LoVo (cell line): ENCODE measurements at places on chromosomes 11 and 22.

- peak; percentile 73 for DNase-seq
Measured at GRCh38 chr11:108895579-108896480, 231.0 kb downstream of the DDX10 start.

GRCh38 chr11:114258696-114259095 lies 37.5 kb upstream of the NNMT start:
- DNase-seq = no peak

DNA sequence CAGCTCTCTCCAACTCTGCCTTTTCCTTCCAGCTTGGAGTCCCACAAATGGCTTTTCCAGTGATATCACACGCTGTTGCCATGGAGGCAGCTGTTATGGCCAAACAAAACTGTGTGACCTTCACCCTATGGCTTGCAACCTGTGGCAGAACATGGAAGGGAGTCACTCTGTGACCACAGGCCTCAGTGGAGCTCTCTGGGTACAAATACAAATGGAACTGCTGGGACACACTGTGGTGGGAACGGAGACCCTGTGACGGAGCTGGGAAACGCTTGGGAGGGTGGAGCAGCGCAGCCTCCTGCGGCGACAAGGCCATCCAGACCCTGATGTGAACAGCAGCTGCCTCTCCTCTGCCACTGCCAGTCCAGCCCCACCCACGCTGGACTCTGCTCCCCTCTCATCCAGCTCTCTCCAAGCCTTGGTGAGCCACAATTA lies 162.5 kb downstream of the ETS1 start:
- no peak for DNase-seq

DNA sequence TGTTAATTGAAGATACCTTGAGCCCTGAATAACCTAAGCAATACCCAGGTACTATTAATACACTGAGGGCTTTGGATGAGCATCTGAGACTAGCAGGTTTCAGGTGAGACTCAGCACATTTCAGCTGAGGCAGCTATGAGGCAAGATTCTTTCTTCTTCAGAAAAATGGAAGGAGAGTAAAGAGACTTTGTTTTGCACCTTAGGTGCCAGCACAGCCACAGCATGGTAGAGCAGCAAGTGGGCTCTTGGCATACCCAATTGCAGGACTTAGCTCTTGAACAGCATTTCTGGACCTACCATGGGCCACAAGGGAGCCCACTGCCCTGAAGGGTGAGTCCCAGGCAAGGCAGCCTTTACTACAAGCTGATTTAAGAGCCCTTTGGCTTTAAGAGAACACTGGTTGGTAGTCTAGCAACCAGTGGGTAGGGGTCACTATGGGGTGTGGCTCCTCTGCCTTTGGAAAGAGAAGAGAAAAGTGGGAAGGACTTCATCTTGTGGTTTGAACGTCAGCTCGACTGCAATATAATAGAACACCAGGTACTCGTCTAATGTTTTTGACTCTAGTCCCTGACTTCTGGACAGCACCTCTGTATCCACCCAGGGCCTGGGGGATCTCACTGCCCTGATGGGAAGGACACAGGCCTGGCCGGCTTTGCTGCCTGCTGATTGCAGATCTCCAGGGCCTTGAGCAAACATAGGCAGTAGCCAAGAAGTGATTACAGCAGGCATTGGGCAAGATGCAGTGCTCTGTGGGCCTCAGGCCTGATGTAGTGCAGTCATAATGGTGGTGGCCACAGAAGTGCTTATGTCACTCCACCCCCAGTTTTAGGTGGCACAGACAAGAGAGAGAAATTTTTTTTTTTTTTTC lies 73.3 kb downstream of the GLYATL1 start:
- no peak for DNase-seq

- DNase-seq = no peak
Measured at GRCh38 chr22:49999063-49999945, 13.3 kb downstream of the IL17REL start.

- no peak for DNase-seq
Measured at GRCh38 chr22:37188901-37189466, 937 bp upstream of the C1QTNF6 start.

DNA sequence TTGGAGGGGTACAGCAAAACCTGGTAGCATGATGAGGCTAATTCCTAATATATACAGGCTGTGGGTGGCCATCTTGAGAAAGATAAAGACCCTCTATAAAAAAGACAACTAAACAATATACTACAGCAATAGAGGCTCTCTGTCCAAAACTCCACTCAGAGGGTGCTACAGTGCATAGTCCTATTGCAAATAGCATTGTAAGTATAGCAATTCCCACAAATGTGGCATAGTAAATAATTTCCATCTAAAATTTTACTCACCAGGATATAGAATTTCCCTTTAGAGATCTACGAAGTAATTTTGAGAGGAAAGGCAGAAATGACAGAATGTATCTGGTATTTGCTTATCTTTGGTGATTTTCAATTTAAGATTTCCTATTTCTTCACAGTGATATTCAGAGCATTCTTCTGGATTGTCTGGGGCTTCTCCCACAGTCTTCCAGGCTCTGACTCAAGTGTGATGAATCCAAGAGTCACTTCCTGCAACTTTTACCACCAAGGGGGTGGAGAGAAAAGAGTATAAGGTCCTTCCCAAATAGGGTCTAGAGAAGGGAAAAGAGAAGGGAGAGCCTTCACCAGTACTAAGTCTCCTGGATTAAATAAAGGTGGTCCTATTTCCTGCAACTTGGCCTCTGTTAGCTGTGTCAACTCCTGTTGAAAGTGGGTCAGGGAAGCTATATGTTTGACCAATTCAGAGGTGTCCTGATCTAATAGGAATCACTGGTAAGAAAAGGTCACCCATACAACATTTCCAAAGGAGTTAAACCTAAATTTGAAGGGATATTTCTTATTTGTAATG lies 1054.7 kb upstream of the CNTN5 start:
- DNase-seq = no peak

DNA sequence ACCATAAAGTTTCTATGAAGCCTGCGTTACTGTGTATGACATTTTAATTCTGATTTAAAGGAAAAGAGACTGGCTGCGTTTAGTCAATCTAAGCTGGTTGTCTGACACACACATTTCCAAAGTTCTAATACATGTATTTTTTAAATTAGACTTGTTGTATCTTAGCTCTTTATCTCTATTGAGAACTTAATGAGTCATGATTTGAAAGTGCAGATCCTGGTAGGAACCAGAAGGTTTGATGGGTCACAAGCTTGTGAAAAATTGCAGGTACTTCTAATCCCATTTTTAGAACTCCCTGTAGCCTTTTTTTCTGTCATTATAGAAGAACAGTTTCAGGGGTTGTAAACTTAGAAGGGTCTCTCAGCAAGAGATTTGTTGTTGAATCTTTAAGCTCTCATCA lies 210.3 kb downstream of the DDX10 start:
- no peak for DNase-seq

DNA sequence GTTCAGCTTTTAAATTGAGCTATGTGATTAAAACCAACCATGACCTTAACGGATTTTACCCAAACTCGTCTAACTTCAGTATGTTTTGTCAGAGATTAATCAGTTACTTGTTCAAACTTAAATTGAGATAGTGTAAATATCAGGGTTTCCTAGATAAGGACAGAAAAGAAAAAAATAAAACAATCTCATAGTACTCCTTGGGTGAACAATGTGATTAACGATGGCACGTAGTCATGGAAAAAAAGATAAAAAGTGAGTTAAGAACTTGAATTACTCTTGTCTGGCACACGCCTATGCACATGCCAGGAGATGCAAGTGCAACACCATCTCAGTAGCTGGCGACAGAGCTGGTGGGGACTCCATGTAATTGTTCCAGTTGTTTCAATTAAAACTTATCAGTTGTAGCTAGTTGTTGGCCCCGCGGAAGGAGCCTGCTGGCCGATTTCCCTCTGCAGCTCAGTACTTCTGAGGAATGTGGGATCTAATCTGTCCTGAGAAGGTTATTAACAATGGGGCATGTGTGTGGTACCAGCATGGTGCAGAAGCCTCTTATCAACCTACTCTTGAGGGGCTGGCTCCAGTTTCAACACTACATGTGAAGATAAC lies 3.0 kb downstream of the RASSF10 start:
- DNase-seq = peak; percentile 27

DNA sequence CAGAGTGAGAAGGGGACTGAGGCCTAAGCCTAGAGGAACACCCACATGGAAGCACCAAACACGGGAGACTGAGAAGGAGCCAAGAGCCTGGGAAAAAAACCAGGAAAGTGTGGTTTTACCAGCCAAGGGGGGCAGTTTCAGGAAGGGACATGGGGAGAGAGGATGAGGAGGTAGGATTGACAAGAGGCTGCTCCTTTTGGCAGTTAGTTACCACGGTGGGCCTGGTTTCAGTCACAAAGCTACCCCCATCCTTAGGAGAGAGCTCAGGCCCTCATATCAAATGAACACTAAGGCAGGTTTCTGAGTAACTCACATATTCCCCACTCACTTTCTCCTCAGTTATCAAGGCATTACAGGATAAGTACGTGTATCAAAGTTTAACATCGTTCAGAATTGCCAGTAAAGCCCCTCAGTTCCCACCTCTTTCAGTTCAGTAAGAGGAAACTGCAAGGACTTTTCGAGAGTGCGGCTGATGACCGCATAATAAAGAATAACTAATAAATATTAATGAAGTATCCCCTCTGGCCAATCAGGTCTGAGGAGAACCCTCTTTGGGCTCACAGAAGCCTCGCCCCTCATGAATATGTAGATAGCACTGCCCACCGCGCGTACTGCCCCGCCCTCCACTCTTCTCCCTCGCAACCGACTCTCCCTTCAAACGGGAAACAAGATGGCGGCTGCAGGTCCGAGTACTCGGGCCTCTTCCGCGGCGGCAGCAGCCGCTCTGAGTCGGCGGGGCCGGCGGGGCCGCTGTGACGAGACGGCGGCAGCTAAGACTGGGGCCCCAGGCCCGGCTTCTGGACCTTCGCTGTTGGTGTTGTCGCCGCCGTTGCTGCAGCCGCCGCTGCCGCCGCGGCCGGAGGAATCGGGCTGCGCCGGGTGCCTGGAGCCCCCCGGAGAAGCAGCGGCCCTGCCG lies at the start of gene RNF169:
Gene RNF169, plus strand, starts transcription at position 639 of the 916 bp plus-strand sequence. Its CDS starts 32 bp downstream, at position 671.
- DNase-seq = peak; percentile 96

- no peak for DNase-seq
Measured at GRCh38 chr11:56509439-56509838, 18.3 kb upstream of the OR5M8 start.

DNA sequence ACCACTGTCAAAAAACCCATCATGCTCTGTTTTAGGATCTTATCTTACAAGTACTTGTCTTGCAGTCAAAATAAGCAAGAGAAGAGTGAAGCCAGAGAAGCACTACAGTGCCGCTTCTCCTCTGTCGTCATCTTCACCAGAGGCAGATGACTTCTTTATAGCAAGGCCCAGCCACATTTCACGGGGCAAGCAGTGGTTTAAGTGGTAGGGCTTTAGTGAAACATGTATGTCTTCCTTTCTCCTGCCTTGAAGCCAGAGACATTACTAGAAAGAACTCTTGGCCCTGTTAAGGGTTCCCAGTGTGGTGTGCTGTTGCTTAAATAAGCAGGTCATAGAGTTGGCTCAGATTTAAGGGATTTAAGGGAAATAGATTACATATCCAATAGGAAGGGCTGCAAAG lies 42.9 kb upstream of the DEPDC7 start:
- no peak for DNase-seq

- DNase-seq = no peak
Measured at GRCh38 chr22:45529971-45530575, 27.4 kb downstream of the FBLN1 start.

GRCh38 chr22:23790819-23791737 lies 4.3 kb downstream of the SMARCB1 start:
- DNase-seq = no peak

GRCh38 chr11:104873252-104873651 lies 25.0 kb downstream of the CASP12 start:
- DNase-seq = no peak

- DNase-seq = peak; percentile 16
Measured at GRCh38 chr11:128886406-128887124, 4.6 kb upstream of the KCNJ5 start.

DNA sequence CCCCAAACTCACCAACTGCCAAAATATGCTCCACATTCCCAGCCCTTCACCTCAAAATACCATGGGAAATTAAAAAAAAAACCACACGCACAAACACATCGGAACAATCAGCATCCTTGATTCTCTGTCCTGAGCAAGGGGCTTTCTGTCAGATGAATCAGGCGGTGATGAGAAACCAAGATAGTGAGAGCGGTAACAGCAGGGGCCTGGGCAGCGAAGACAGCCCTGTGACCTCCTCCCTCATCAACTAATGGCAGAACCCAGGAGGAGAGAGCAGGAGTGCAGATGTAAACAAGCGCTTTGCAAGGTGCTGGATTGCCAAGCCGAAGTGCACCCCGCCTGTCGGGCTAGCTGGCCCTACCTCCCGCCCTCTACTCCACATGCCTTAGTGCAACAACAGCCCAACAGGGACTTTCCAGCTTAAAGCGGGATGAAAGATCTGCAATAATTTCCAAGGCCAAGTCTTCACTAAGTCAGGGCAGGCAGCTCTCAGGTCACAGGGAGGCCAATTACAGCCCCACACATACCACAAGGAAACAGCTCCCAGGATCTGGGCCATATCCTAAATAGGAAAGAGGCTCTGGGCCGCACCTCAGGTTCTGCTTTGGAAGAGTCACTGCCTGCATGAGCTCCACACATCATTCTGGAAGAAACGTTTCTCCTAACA lies 72.2 kb upstream of the BID start:
- no peak for DNase-seq

DNA sequence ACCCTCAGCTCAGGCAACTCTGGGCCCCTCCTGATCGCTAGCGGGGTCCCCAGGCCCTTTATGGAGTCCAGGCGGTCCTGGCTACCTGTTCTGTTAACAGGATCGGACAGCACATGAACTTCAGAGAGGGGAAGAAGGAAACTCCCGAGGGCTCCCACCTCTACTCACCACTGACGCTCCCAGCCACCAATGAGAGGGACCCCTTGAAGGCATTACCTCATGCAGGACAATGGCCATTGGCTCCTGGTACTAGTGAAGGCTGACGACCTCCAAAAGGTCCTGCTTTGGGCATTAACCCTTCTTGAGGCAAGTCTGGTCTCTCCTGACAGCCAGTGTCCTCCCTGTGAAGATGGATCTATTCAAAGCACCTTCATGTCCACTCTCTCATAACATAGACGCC lies 71.5 kb upstream of the LMO1 start:
- DNase-seq = no peak

DNA sequence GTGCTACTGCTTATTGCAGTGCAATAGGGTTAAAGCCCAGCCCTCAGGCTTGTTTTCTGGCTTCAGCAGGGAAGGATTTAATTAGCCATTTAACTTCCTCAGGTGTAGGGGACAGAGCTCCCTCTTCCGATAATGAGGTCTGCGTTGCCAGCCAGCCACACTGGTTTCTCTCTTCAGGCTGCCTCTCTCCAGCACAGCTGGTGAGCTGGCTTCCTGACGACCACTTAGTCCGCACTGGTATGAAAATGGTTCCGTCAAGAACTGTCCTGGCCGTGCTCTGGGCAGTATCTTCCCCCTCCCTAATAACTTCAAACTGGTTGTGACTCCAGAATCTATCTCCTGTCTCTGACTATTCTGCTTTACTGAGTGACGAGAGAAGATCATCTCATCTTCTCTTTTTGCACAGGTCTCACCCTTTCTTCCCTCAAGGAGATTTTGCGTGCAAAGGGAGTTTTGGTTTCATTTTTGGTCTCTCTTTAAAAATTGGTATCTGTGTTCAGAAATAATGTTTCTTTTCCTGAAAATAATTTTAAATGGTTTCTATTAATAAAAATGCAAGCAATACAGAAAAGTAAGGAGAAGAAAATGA lies 49.2 kb downstream of the CNTN5 start:
- DNase-seq = peak; percentile 4

- DNase-seq = no peak
Measured at GRCh38 chr11:64384981-64385944, 26.3 kb downstream of the RPS6KA4 start.
